MM.1S (cell line): ENCODE measurements at places on chromosomes 6 and 20.
A peak's percentile ranks its signal among the peaks of the same experiment; 100 is the strongest.

- DNase-seq, result no peak
These were observed 57.0 kb downstream of the SOBP start for GRCh38 chr6:107546691-107547450.

DNA sequence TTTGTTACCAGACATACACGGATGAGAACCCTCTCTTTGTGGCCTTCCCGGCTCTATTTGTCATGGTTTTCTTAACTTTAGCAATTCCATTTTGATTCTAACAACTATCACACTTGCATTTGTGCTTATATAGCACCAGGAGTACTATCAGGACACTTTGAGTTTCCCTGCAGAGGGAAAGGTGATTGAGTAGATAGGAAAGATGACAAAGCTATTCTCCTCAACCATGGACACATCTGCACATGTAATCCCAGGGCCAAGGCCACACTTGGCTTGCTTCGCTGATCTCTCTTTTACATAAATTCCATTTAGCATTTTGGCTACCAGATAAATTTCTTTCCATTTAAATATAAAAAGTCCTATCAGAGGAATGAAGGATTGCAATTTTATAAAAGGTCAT, 23.3 kb upstream of the CFAP206 start:
- DNase-seq, result no peak

DNA sequence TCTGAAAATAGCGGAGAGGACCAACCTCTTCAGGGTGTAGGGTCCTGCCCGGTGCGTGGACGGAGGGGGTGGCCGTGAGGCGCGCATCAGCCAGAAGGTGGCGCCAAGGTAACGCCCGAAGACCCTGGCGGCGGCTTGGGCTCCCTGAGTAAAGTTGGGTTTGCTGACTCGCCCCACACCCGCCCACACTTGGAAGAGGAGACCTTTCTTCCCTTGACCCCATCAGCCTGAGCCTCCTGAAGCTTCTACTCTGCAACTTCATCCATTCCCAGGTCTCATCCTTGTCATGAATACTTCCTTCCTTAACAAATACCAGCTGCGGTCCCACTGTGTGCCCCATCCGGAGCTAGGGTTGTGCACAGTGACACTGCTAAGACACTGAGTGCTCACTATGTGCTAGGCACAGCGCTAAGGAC, 14.6 kb downstream of the CD40 start:
- peak; percentile 59 for DNase-seq

DNA sequence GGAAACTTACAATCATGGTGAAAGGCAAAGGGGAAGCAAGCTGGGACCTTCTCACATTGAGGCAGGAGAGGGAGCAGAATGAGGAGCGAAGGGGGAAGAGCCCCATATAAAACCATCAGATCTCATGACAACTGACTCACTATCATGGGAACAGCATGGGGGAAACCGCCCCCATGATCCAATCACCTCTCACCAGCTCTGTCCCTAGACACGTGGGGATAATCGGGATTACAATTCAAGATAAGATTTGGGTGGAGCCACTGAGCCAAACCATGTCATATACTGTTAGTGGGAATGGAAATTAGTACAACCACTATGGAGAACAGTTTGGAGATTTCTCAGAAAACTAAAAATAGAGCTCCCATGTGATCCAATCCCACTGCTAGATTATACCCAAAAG, 163.7 kb downstream of the MANEA start:
- DNase-seq, result no peak

DNA sequence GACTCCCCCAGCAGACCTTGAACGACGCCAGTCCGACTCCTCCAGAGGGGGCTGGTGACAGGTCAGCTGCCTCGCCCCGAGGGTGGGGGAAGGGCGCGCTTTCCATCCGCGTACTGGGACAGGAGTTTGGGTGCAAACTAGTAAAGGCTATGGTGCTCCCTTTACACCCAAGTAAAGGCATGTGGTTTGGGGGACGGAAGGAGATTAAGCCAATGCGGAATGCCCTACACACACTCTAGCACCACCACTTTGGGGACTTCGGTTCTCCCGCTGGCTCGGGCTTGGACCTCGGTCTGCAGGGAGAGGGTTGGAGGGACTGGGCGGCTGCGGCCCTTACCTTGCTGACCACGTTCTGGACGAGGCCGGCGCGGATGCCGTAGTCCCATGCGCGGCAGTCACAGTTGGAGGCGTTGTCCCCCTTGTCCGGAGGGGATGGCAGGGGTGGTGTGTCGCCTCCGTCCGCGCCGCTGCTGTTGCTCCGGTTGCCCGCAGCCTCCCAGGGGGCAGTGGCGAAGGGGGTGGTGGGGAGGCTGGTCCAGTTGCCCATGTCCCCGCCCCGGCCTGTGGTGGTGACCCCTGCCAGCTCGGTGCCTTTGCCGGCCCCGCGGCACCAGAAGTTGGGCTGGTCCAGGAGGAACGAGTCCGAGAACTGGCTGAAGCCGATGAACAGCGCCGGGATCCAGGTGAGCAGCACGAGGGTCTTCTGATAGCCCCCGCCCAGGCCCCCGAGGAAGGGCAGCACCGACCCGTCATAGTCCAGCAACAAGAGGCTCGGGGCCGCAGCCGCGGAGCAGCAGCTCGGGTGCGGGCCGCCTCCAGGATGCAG, 1.1 kb downstream of the SLC22A23 start:
- DNase-seq, result no peak
